Peyer's patch (tissue), 4 donors: ENCODE measurements at places on chromosomes 1 and 21. TPM values are rescaled to one million over a fixed set of nuclear protein-coding genes. Genes with fewer than 3 reads are reported as not detected.
A peak's percentile ranks its signal among the peaks of the same experiment; 100 is the strongest.

DNA sequence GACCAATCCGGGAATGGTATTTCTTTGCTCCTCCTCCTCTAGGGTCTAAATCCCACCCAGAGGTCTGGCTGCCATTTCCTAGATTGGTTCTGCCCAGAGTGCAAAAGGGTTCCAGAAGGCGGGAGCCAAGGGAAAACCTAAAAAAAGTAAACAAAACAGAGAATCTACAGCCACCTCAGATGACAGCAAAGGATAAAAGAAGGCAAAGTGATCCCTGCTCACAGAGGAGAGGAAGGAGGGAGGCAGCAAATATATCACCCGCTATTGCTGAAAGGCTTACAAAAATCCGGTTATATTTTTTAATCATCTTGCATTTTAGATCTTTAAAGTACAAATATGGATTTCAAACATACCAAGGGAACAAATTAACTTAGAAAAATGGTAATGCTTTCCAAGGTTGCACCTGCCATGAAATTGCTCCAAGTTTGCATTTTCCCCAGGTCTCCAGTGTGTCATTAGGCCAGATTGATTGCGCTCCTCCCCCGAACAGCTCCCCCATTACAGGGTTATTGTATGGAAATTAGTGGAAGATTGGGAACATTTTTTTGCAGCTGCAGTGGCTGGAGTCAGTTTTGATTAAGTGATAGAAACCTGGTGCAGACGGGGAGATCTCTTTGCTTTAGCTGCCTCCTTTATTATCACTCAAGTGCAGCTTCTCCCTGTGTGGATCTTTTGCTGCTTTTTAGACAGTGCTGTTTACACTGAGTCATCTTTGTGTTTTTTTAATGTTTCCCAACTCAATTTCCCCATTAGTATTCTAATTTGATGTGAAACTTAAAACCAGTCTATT is 280.5 kb upstream of the CAMK1G start:
- no peak overlapping the region for H3K4me3 ChIP-seq
- H3K36me3 ChIP-seq = no peaks in the 10 kb centered on the region
- no peaks in the 10 kb centered on the region for H3K27me3 ChIP-seq
- no peak for DNase-seq

GRCh38 chr21:45739218-45740087 is 95.9 kb downstream of the PCBP3 start:
- H3K27me3 ChIP-seq = no peaks in the 10 kb centered on the region
- H3K4me1 ChIP-seq = no peaks in the 10 kb centered on the region
- H3K27ac ChIP-seq = no peak overlapping the region
- H3K4me3 ChIP-seq = no peak overlapping the region

DNA sequence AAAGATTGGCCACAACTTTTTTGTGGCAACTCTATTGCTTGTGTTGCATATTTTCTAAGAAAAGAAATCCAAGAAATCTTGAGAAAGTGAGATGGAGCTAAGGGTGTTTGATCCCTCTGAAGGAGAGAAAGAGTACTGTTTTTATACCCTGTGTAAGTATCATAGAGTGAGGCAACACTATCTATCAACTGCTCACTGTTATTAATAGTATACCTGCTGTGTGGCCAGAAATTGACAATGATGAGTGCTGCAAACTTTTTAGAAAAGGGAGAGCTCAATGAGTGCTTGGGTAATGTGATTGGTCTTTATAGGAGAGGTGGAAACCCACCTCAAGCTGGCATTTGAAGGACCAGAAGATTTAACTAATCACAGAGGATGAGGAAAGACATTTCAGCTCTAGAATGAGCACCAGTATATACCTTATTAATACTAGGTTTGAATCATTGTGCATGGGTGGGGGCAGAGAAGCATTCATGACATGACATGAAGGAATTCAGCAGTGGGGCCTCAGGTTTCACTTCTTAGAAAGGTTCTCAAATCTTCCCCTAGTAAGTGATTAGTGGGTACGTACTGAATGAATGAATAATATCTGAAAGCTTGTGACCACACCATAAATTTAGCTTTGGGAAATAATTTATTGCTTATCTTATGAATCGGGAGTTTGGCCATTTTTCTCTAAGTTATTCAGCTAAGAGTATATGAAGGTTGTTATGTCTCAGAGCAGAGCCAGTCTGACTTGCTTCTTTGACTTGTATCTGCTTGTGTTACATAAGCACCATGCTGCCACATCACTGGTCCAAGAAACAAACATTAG is 169.2 kb upstream of the SGIP1 start:
- peaks cover 6% of the 10 kb centered on the region for H3K4me1 ChIP-seq
- peaks cover 32% of the 10 kb centered on the region for H3K36me3 ChIP-seq

The CENPL gene
- total RNA-seq = 19.8 TPM

The LZIC gene
- 20.2 TPM for total RNA-seq

DNA sequence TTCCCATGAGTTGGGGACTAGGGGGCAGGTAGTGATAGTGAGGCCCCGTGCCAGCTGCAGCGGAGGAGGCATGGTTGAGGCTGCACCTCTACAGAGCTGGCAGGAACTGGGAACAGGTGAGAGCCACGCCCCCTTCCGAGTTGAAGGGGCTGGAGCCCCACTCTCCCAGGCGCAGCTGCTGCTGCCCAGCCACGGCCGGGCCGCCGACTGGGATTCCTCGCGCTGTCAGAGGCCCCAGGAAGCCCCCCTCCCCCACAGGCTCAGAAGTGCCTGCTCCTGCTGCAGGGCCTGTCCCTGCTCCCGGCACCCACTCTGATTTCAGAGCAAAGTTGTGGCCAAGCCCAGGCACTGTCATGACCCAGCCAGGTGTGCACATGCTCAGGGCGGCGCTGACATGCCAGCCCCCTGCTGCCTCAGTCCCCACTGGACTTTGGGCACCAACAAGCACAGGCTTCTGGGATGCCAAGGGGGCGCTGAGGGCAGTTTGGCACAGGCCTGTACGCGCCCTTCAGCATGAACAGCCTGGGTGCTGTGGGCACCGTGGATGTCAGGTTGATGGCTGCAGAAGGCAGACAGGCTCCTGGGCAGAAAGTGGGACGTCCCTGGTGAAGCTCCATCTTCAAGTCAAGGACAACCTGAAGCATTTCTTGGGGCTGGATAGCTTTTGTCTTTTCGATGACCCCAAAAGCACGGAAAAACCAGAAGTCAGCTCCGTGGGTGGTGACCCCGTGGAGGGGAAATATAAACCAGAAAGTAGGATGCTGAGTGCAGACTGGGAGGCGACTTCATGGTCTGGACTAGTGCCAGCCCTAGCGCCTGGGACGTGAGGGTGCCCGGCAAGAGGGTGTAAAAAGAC is 121.5 kb downstream of the SIM2 start:
- H3K4me1 ChIP-seq = no peaks in the 10 kb centered on the region
- no peak overlapping the region for H3K27ac ChIP-seq
- no peaks in the 10 kb centered on the region for H3K27me3 ChIP-seq

DNA sequence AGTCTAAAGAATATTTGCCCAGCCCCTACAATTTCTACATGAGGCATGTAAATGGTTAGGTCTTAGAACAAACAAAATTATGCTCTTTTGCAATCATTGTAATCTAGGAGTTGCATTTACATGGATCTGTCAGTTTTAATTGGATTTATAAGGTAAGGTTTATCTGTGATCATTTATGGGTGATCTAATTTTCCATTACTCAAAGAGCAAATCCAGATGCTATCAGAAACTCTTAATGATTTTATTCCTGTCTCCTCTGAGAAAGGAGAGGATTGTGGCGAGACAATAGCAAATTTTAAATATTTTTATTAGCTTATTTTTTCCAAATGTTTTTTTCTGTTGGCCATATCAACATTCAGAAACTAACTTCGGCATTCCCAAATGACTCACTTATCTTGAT is 14.2 kb upstream of the NEGR1 start:
- H3K27ac ChIP-seq = no peak overlapping the region
- no peak for DNase-seq
- H3K4me1 ChIP-seq = no peaks in the 10 kb centered on the region
- no peak overlapping the region for H3K4me3 ChIP-seq
- no peaks in the 10 kb centered on the region for H3K27me3 ChIP-seq

DNA sequence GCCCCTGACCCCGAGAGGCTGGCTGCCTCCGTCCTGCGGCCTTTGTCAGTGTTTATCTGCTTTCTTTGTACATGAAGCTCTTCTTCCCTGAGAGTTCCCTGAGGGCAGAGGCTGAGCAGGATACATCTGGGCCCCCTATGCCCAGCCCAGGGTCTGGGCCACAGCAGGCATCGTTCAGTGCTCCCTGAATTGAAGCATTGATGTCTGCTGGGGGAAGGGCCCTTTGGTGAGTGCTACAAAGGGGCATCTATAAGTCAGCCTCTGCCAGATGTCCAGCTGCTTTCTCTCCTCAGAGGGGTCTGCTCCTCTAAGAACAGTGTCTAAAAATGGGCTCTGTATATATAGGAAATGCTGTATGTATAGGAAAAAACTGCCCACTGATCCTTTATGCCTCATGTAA is 2.1 kb downstream of the HEYL start:
- H3K27ac ChIP-seq = no peak overlapping the region
- no peak overlapping the region for H3K4me3 ChIP-seq
- no peaks in the 10 kb centered on the region for H3K36me3 ChIP-seq
- no peak for DNase-seq
- H3K27me3 ChIP-seq = no peaks in the 10 kb centered on the region
- peaks cover 6% of the 10 kb centered on the region for H3K4me1 ChIP-seq

DNA sequence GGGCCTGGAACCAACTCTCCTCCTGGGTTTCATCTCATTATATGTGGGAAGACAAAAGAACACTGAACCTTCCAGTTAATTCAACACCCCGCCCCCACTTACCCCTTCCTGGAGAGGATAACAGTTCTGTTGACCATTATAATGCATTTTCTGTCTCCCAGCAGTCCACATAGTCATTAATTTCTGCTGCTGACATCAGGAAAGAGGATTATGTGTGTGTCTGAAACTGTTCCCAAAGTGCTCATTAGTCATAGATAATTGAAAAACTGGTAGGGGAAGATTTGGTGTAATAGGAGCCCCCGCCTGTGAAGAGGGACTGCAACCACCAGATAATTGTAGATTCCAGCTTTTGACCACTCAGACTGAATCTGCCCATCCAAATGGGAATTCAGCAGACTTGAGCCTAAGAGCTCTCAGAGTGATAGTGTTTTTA is 208.7 kb downstream of the FGGY start:
- H3K36me3 ChIP-seq = no peaks in the 10 kb centered on the region
- no peak overlapping the region for H3K27ac ChIP-seq
- H3K4me3 ChIP-seq = no peak overlapping the region
- no peak for DNase-seq
- no peaks in the 10 kb centered on the region for H3K27me3 ChIP-seq
- no peaks in the 10 kb centered on the region for H3K4me1 ChIP-seq

The DIO1 gene
- total RNA-seq = not detected

The ETNK2 gene
- 9.7 TPM for total RNA-seq

- H3K27ac ChIP-seq = peak overlapping the region; percentile 18
- no peak overlapping the region for H3K4me3 ChIP-seq
- no peaks in the 10 kb centered on the region for H3K27me3 ChIP-seq
- no peaks in the 10 kb centered on the region for H3K36me3 ChIP-seq
- no peaks in the 10 kb centered on the region for H3K4me1 ChIP-seq
These were observed 44.3 kb upstream of the NBL1 start for GRCh38 chr1:19599810-19600209.

The STYXL2 gene
- total RNA-seq = not detected

The SCMH1 gene
- total RNA-seq = 116 TPM

GRCh38 chr21:42287193-42288083 is 27.8 kb downstream of the TFF3 start:
- H3K27ac ChIP-seq = no peak overlapping the region
- H3K27me3 ChIP-seq = no peaks in the 10 kb centered on the region
- no peak for DNase-seq
- no peaks in the 10 kb centered on the region for H3K4me1 ChIP-seq

GRCh38 chr1:226519716-226520598 is 28.6 kb upstream of the STUM start:
- no peaks in the 10 kb centered on the region for H3K4me1 ChIP-seq
- no peak for DNase-seq
- no peaks in the 10 kb centered on the region for H3K36me3 ChIP-seq
- H3K4me3 ChIP-seq = no peak overlapping the region
- no peaks in the 10 kb centered on the region for H3K27me3 ChIP-seq
- no peak overlapping the region for H3K27ac ChIP-seq

- peak within 1 kb of the TSS; percentile 76 for H3K27ac ChIP-seq
- peaks cover 5% of the 10 kb centered on the region for H3K4me1 ChIP-seq
- no peaks in the 10 kb centered on the region for H3K27me3 ChIP-seq
- peak; percentile 54 for DNase-seq
These were observed at the start of gene PIK3CD for GRCh38 chr1:9651565-9652378. PIK3CD (plus strand) TSS chr1:9651731; CDS start chr1:9710456, 58,725 bp downstream.

GRCh38 chr1:8303876-8304275 is 14.0 kb upstream of the SLC45A1 start:
- H3K27ac ChIP-seq = no peak overlapping the region
- no peaks in the 10 kb centered on the region for H3K4me1 ChIP-seq
- H3K4me3 ChIP-seq = no peak overlapping the region
- DNase-seq = no peak
- H3K36me3 ChIP-seq = no peaks in the 10 kb centered on the region

DNA sequence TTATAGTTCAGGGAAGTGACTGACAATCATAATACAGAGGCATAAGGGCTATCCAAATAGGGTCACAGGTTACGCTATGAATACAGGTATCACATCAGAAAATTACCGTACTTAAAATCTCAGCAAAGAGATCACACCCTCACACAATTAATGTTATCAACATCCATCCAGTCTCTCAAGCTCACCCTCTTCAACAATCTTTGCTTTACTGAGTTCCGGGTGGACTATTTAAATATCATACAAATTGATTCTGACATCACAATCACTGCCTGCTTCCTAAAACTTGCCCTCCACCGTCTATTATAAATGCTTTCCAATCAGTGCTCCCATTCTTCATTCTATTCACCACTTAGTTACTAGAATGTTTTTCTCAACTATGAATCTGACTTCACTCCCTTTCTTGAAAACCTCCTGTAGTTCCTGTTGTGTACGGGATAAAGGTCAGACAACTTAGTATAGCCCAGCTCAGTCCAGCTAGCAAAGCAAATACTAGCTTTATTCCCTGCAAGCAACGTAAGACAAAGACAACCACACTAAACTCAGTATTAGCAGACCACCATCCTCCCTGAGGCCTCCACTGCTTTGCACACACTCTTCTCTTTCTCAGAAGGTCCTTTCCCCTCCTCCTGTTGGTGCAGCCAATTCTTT is 398.7 kb downstream of the SMYD3 start:
- no peaks in the 10 kb centered on the region for H3K27me3 ChIP-seq
- no peaks in the 10 kb centered on the region for H3K36me3 ChIP-seq
- DNase-seq = no peak
- no peak overlapping the region for H3K4me3 ChIP-seq

The NIPAL3 gene
- 74.3 TPM for total RNA-seq

GRCh38 chr21:30072496-30072895 is 94.1 kb downstream of the CLDN17 start:
- no peak overlapping the region for H3K4me3 ChIP-seq
- no peaks in the 10 kb centered on the region for H3K4me1 ChIP-seq
- DNase-seq = no peak
- no peaks in the 10 kb centered on the region for H3K27me3 ChIP-seq

The GBP1 gene
- total RNA-seq = 28.5 TPM

The HRNR gene
- total RNA-seq = not detected

The TMEM35B gene
- 18.1 TPM for total RNA-seq
